ENCODE measurements at places on chromosomes 7 and 10.

DNA sequence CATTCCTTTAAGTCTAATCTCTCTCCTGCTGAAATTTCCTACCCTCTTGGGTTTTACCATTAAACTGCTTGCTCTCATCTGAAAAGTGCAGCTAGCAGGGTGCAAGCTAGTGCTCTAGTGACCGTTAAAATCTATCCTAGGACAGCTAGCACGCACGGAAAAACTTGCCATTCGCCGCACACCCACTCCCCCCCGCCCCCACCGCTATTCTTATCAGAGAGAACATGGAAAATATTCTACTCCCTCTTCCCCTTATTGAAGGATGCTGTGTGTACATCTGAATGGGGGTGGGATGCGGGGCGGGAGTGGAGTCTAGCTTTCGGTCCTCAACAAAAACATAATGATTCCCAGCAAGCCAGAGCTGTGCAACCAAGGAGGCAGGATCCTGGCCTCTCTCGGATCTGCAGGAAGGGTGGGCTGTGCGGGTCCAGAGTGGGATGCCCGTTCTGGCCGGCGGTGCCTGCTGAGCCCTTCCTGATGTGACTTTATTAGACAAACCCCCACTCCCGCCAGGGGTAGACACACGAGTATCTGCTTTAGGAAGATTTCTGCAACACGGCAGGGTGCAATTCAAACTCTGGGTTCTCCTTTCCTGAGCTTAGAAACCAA lies 1.1 kb upstream of the ADRA2A start:
- DNase-seq: no peak

DNA sequence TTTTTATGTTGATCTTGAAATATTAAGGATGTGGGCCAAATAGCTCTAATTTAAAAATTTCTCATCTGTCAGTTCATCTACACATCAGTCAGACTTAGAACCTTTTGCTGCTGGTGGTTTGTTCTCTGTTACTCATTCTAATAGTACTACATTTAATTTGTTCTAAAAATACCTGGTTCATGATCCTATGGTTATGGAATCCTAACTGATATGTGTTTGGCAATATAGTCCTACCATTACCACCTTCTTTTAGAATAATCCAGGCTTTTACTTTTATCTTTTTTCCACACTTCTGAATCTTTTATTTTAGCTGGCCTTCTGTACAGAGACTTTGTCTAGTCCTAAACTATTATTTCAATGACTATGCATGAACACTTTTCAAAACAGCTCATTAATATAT lies 116.9 kb downstream of the SVOPL start:
- DNase-seq: no peak

DNA sequence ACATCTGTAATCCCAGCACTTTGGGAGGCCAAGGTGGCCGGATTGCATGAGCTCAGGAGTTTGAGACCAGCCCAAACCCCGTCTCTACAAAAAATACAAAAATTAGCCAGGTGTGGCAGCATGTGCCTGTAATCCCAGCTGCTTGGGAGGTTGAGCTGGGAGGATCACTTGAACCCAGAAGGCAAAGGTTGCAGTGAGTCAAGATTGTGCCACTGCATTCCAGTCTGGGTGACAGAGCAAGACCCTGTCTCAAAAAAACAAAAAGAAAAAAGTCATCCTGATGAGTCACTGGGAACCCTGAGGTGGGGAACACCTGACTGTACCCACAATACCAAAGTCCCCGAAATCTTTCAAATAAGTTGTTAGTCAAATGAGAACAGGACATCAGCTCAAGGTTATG lies 80.0 kb downstream of the NEBL start:
- DNase-seq: no peak

DNA sequence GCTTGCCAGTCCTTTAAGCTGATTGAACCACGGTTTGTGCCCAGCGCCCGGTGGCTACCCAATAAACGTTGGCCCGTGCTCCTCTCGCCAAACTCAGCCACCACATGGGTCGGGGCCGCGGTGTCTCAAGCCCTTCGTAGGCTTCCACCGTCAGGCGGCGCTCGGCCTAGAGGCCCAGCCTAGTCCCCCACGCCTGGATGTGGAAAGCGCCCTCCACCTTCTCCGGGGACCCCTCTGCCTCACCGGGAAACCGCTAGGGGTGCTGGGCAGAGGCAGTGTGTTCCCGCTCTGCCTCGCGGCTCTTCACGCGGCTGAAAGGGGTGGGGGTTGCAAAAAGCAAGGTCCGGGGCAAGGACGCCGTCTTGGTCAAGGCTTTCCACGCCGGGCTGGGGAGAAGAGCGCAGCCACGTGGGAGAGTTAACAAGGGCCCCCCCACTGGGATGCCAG lies 29.8 kb downstream of the LEP start:
- DNase-seq: no peak

DNA sequence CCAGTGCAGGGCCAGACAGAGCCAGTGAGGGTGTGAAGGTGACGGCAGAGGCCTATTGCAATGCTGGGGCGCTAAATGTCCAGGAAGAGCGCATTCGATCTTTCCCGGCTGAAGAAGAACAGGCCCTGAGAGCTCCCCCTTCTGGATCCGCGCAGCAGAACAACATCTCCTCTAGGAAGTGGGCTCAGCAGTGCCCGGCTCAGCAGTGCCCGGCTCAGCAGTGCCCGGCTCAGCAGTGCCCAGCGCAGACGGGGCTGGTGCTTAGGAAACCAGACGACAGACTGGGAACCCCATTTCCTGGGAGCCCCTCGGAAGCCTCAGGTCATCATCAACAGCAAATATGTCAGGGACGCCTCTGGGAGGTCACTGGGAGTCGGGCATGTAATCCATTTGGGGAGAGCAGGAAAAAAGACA lies 4.7 kb upstream of the NOS3 start:
- no peak for DNase-seq

- no peak for DNase-seq
These were observed 146.8 kb upstream of the SLC26A5 start for GRCh38 chr7:103592844-103593243.

DNA sequence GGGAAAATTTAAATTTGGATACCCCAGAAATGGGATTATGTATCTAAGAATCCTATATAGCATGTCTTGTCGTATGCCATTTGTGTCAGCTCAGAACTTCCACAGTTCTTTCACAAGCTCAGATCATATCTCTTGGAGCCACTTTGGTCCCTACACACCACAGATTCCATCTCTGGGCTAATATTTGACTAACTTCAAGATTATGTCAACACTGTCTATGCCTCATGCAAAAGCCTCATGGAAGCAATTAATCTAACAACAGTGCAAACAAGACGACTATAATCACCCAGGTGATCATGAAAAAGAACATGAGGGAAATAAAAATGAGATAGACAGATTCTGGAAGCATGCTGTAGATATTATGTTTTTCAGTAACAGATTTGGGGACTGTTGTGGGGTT lies 189.1 kb downstream of the LRRTM3 start:
- DNase-seq: no peak

DNA sequence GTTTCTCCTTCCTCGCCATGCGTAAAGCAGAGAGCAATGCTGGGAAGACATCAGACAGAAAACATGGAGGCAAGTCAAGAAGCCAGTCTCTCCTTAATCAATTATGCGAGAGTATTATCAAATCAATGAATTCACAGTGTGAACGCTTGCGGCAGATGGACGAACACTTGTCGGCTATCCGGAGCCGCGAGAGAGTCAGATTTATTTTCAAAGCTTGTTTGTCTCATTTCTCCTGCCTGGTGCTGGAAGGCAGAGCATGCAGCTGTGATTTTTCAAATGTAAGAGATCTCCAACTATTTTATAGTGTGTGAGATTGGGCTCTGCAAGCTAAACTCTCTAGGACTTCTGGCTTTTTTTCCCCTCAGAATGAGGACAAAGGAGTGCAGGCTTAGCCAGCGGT lies 252.3 kb downstream of the SNX10 start:
- no peak for DNase-seq

DNA sequence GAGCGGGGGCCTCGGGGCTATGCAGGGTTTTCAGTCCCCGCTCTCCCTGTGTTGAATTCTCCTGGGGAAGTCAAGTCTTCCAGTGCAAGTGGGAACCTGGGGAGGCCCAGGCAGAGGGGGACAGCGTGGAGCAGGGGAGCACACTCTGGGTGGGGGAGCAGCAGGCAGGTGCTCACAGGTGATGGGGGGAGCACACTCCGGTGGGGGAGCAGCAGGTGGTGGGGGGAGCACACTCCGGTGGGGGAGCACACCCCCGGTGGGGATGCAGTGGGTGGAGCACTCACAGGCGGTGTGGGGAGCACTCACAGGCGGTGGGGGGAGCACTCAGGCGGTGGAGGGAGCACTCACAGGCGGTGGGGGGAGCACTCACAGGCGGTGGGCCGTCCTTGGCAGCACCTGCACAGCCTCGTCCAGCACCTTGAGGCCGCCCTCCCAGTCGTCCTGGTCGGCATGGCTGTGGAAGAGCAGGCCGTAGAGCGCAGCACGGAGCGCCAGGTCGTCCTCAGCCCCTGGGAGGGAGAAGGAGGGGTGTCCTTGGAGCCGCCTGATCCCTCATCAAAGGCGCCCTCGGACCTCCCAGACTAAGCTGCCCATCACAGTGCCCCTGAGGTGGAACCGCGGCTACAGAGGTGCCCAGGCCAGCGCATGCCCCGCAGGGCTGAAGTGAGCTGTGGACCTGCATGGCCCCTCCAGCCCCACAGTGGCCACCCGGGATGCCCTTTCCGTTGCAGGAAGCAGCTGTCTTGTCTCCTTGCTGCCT lies 56.7 kb downstream of the CFAP46 start:
- DNase-seq: no peak

- DNase-seq: no peak
These were observed at the start of gene AGMO for GRCh38 chr7:15561835-15562234. Gene AGMO, minus strand, starts transcription at chr7:15562015.

DNA sequence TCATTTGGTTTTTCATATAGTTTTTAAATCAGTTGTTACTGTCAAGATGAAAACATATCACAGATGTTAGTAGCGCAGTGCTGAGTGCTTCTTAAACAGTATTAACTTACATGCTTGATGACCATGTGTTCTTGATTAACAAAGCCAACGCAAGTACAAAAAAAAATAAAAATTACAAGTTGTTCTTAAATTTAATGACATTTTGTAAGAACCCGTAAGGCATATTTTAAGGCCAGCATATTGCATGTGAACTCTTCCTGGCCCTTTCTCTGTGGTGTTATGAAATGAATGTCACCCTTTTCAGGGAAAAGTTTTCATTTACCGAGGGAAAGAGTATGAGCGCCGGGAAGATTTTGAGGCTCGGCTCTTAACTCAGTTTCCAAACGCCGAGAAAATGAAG lies 140.4 kb upstream of the NPS start:
- no peak for DNase-seq

- DNase-seq: no peak
These were observed 59.1 kb downstream of the HGF start for GRCh38 chr7:81710751-81711150.

- DNase-seq: peak; percentile 36
These were observed 240.5 kb upstream of the PRSS58 start for GRCh38 chr7:142498364-142498763.

GRCh38 chr10:128875956-128876736 lies 590.9 kb upstream of the MGMT start:
- DNase-seq: no peak

GRCh38 chr7:105278565-105278964 lies 110.2 kb downstream of the SRPK2 start:
- DNase-seq: no peak

GRCh38 chr10:131668903-131669302 lies 231.9 kb upstream of the PPP2R2D start:
- DNase-seq: no peak

DNA sequence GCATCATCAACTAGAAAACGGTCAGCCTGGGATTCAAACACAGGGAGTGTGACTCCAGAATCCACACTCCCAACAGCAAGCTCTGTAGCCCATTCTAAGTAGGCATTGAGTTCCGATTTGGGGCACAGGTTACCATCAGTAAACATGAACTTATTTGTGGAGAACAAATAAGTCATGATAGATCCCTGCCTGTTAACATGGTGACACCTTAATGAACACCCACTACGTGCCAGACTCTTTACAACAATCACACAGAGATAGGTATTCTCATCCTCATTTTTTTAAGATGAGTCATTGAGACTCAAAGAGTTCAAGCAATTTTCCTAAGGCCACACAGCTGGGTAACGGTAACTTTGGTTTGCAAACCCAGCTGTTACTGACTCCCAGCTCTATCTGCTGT lies 91.5 kb downstream of the LYZL2 start:
- no peak for DNase-seq

DNA sequence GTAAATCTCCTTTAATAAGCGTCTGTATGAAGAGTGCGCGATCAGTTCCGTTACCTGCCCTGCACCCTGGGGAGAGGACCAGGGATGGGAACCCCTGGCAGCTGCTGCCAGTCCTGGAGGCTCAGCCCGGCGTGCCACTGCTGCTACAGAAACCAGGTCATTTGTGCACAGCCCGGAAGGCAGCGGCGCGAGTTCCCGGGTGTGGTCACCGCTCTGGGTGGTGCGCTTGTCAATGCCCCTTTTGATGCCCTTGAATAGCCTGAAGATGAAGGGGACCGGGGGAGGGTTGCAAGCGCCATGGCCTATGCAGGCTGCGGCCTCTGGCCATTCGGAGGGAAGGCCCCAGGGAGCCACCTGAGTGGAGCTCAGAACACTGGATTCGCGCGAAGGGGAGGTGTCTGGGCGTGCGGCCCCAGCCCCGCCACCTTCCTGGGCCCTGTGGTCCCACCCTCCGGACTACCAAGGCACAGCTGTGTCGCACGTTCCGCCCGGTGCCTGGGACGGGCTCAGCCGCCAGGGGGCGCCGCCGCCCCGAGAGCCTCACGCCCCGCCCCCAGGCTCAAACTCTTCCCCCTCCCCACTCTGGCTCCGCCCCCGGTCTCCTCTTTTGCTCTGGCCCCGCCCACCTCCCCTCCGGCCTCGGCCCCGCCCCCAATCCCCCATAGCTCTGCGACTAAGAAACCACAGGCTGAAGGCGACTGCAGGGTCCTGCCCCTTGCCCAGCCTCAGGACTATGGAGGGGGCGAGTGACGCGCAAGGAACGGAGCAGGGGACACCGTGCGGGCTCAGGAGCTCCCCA lies 16.5 kb downstream of the AP5Z1 start:
- DNase-seq: no peak

DNA sequence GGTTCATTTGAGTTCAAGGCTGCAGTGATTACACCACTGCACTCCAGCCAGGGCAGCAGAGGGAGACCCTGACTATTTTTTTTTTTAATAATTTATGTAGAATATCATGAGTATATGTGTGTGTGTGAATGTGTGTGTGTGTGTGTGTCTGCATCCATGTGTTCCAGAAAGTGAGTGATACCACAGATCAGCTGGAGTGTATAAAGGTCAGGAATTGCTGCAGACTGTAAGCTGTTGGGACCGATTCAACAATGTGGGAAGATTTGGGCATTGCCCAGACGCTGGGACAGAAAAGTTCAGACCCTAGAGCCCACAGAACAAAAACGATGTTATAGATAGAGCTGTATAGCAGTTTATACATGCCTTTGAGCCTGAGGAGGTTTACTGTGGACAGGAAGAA lies 435.6 kb downstream of the CCSER2 start:
- DNase-seq: no peak

- DNase-seq: no peak
These were observed 20.3 kb downstream of the VWDE start for GRCh38 chr7:12383377-12383776.

DNA sequence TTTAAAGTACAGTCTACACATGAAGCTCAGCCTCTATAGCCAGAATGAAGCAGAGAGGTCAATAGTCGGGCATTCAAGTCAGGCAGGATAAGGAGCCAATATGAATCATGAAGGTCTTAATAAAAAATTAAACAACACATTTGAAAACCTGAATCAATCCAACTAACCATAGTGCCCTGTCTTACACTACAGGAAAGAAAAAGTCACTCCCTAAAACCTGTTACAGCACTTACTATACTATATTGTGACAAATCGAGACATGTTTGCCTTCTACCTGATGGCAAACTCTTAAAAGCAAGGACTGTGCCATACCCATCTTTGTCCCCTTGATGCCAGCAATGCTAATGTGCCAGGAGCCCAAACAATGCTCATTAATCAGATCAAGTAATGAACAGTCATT lies 117.6 kb downstream of the HTR7 start:
- no peak for DNase-seq

All from epithelial cell of prostate (primary cell).